ENCODE measurements at places on chromosomes 2 and 18.

DNA sequence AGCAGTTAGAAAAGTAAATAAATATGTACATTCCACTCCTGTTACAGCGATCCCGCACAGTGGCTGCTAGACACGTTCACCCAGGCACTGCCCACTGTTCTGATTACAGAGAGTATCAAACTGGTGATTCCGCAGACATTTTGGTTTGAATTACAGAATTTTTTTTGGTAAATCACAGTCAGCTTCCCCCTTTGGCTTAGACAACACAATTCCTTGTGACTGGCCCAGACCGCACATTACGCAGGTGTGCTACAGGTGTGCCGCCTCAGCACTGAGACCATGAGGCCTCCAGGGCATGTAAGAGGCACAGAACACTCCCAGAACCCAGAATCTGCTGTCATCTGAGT, 112.3 kb downstream of the PXDN start:
- no peak for DNase-seq

DNA sequence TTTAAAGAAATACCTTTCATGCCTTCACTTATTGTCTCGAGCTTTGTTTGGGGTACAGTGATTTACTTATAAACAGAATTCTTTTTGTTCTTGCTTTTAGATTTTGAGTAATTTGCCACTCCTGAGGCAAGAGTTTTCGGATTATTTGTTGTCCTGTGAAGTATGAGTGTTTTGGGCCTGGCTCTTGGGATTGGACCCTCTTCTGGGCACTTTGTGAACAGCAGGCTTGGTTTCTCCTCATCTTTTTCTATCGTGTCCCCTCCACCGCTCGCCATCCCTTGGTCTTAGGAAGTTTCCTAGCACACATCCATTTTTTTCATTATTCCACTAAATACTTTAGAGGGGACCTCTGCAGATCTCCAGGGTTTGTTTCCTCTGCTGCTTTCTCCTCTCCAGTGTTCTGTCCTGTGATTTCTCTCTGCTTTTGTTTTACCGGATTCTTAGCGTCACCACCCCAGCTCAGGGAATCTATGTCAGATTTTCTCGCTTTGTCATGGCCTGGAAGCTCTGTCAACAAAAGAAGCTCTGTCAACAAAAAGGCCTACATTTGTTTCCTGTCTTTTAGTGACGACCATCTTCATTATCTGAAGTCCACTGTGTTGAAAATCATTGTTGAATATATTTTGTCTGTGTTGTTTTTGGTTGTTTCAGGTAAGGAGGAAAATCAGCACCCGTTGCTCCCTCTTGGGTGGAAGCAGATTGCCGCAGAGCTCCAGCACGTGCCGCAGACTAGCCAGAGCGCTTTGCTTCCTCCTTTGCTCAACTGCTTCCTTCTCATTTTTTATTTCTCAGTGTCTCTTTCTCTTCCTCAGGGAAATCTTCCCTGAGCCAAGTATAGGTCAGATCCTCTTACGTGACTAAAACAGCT, 27.8 kb downstream of the ANKRD62 start:
- DNase-seq = peak; percentile 13

DNA sequence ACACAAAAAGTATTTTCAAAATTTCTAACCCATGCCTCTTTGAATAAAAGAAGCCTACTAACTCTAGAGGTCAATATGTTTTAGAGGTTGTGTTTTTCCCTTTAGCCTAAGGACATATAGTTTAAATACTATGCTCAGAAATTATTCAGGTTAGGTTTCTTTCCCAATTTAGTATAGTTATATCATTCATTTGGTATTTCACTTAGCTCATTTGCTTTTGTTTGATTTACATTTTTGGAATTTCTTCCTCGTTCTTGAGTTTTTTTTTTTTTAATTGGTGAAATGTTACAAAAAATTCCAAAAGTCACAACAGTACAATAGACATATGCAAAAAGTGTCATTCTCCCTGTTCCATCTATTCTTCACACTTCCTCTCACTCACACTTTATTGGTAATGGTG, 371.3 kb upstream of the TNP1 start:
- no peak for DNase-seq

DNA sequence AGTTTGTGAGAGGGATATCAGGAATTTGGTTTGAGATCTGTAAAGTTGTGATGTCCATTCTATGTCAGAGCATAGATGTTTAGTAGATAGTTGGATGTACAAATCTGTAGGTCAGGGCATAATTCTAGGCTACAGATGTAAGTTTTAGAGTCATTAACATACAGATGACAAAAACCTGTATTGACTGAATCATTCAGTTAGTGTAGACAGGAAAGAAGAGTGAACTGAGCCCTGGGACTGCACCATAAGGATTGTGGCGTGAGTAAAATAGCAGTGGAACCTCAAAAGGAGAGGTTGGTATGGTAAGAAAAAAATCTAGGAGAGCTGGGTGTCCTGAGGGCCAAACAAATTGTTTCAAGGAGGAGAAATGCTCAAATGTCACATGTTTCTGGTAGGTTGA, 73.1 kb upstream of the RPRM start:
- DNase-seq = no peak

DNA sequence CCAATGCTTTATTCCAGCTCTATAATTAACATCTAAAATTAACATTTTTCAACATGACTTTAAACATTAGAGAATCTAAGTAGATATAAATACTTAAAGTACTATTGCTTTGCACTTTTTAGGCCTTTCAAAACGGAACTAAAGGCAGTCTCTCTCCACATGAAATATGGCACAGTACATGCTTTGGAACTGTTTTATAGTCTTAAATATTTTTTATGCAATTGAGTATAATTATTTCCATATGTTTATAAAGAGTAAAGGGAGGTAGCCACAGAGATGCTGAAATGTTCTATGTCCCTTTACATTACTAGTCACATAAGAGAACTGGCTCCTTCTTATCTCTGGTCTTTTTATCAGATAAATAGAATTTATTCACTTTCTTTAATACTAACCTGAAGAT, 674.0 kb downstream of the PLCL1 start:
- DNase-seq = no peak

- peak; percentile 49 for DNase-seq
Measured at GRCh38 chr2:113799375-113799774, 42.9 kb upstream of the SLC35F5 start.

DNA sequence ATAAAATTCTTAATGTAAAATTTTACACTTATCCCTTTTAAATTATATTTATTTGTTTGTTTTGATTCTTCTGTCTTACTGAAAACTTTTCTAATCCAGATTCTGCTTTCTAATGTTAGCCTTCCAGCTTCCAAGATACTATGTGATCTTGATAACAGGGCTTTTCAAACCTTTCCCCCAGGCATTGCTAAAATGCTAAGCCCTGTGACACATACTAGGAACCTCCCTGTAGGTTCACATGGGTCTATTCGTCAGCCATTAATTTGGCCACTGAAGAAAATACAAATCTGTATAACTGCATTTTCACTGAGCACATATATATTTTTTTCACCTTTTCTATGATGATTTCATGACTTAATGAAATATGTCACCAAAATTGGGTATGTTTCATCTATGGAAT, 92.8 kb upstream of the MAP4K3 start:
- DNase-seq = no peak

DNA sequence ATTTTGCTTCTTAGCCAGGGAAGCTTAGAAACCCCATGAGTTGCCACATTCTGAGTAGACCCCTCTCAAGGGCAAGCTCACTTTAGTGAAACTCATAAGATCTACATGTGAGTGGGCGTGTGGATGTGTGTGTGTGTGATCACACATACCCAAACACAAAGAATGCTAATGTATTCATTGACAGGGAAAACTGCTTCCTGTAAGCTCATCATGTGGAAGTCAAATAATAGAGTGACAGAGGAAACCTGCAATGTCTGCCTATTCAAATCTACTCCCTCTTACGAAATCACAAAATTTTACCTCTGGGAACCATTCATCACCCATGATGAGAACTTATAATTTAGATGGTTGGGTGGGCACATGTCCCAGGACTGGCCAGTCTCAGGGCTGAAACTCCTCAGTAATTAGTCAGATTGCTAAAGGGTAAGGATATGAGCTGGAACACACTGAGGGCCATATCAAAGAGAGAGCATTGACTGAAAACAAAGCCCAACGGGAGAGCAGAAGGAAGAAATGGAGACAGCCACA, 94.5 kb upstream of the CCDC150 start:
- DNase-seq = no peak

- peak; percentile 77 for DNase-seq
Measured at GRCh38 chr2:122737429-122738077, 982.1 kb downstream of the TSN start.

DNA sequence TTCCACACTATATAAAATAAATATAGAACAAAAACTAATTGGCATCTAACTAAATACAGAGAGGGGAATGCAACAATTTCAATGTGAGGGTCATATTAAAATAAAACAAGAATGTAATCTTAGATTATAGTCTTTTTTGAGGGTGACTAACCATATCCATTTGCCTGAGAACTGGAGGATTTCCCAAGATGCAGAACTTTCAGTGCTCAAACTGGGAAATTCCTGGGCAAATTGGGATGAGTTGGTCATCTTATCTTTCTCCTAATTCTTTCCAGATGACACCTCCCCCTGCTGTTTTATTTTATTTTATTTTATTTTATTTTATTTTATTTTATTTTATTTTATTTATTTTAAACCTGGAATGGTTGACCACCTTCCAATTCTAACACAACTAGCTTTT, 846.2 kb downstream of the SLC4A3 start:
- no peak for DNase-seq

DNA sequence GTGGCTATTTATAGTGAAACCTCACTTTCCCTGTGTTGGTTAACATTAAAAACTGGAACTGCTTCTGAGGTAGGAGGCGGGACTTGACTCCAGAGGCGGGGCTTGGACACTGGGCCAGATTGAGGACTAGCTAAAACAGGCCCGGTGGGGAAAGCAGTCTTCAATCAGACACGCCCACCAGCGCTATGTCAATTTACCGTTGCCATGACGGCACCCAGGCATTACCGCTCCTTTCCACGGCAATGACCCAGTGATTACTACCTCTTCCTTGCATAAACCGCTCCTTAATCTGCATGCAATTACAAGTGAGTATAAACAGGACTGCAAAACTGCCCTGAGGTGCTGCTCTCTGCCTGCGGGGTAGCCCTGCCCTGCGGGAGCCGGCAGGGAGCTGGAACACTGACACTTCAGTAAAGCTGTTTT, 35.3 kb downstream of the LRRFIP1 start:
- DNase-seq = peak; percentile 74

GRCh38 chr2:209663656-209664055, 108.0 kb upstream of the UNC80 start:
- DNase-seq = no peak

- no peak for DNase-seq
Measured at GRCh38 chr2:147698166-147698565, 146.7 kb upstream of the ACVR2A start.

GRCh38 chr2:12883906-12884305, 167.2 kb downstream of the TRIB2 start:
- no peak for DNase-seq

DNA sequence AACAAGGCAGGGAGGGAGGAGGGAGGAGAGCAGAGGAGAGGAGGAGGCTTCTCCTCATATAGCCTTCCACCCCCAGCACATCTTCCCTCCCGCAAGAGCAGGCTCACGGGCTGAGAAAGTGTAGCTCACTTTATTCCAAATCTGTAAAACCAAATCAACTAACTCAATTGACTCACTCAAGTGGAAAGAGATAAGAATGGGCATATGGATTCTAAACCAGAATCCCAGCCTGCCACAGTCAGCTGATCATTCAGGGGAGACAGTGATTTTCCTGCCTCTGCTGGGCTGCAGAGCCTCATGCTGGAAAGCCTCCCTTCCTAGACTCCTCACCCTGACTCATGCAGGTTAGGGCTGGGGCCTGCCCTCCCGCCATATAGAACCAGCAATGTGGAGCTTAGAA, 4.2 kb upstream of the TWSG1 start:
- no peak for DNase-seq

- no peak for DNase-seq
Measured at GRCh38 chr2:212897296-212897695, 254.1 kb downstream of the IKZF2 start.

DNA sequence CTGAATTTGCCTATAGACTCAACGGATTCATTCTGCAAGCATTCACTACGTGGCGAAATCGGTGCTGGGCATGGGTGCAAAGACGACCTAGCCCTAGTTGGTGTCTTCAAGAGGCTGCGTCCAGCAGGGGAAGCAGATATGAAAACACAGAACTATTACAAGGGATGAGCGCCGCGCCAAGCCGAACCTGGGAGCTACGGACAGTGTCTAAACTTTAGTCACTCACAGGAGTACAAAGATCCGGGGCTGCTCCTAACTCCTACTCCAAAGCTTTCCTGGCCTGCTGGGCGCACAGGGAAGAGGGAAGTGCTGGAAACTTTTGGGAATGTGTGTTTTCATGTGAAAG, 732 bp upstream of the ANXA4 start:
- peak; percentile 81 for DNase-seq

- peak; percentile 49 for DNase-seq
Measured at GRCh38 chr18:50662177-50662576, 102.3 kb downstream of the MAPK4 start.

DNA sequence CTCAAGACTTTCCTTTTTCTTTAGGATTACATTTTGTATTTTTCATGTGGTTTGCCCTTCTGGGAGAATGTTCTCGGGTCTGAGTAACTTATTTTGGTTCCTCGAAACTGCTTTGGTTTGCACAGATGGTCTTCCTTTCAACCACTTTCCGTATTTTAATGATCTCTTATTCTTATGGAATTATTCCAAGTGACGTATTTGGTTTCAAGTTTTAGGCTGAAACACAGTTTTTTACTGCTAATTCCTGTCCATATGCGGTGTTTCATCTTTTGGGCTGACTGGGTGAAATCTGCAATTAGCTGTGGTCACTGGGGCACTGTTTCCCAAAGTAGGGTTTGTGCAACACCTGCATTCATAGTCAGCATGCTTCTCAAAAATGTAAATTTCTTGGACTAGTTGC, 122.7 kb downstream of the CAPN13 start:
- no peak for DNase-seq

GRCh38 chr18:76349067-76349715, 145.9 kb downstream of the ZNF516 start:
- DNase-seq = peak; percentile 85

GRCh38 chr2:98118161-98118560, 31.2 kb downstream of the VWA3B start:
- DNase-seq = no peak

- DNase-seq = peak; percentile 5
Measured at GRCh38 chr2:18883616-18884456, 294.5 kb upstream of the NT5C1B start.

- no peak for DNase-seq
Measured at GRCh38 chr18:5620289-5620688, 76.5 kb upstream of the EPB41L3 start.

DNA sequence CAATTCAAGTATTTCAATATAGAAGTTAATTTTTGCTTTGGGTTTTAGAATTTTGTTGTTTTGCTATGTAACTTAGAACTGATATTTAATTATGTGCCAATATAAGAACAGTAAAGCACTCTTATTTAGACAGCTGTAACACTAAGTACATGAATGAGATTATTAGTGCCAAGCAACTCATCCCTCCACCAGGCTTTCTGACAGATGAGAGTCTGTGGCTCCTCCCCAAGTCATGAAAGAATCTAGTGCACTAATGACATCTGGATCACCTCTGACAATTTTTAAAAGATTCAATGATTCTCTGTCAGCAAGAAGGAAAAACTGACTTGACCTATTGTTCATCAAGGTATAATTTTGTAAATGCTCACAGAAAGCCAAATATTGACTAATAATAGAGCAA, 67.8 kb downstream of the TMEFF2 start:
- no peak for DNase-seq

All from hematopoietic multipotent progenitor cell treated with erythropoietin and hydrocortisone succinate and interleukin-3 and kit ligand, for 6 days (in vitro differentiated cells).